ENCODE measurements at places on chromosomes 11 and 22. TPM values are rescaled to one million over a fixed set of nuclear protein-coding genes. Genes with fewer than 3 reads are reported as not detected.

Gene CCDC134
- total RNA-seq, result 8.0 TPM

Gene CHEK2
- total RNA-seq, result 8.3 TPM

Gene TUG1
- total RNA-seq, result 58.4 TPM

Gene PRRG4
- total RNA-seq, result 0.89 TPM

Gene APOL3
- total RNA-seq, result 27.1 TPM

Gene OR10S1
- not detected for total RNA-seq

Gene FOSL1
- total RNA-seq, result 9.8 TPM

Gene SPDYC
- total RNA-seq, result not detected

Gene GLYAT
- not detected for total RNA-seq

Gene GPR152
- not detected for total RNA-seq

Gene GPR83
- total RNA-seq, result not detected

Gene AMPD3
- total RNA-seq, result 5.8 TPM

Gene BIRC3
- total RNA-seq, result 2.5 TPM

Gene AIFM3
- total RNA-seq, result 0.56 TPM

Gene TNNI2
- total RNA-seq, result not detected

Gene MIAT
- 0.72 TPM for total RNA-seq

Gene ANGPTL5
- not detected for total RNA-seq

Gene KCNQ1OT1
- 3.9 TPM for total RNA-seq

Gene OR52E8
- not detected for total RNA-seq
